SK-N-SH (cell line): ENCODE measurements at places on chromosomes 1 and 21. TPM values are rescaled to one million over a fixed set of nuclear protein-coding genes. Genes with fewer than 3 reads are reported as not detected.

GRCh38 chr1:7366955-7367665 is 404.0 kb upstream of the VAMP3 start:
- H3K4me3 ChIP-seq, result no peak overlapping the region
- no peak for DNase-seq
- no peaks in the 10 kb centered on the region for H3K36me3 ChIP-seq
- peaks cover 3% of the 10 kb centered on the region; the same call in 1 of the 2 replicates for H3K4me1 ChIP-seq
- no peak overlapping the region for H3K27ac ChIP-seq
- no peaks in the 10 kb centered on the region for H3K27me3 ChIP-seq

Gene WNT3A
- not detected in 2 replicates for polyA plus RNA-seq

DNA sequence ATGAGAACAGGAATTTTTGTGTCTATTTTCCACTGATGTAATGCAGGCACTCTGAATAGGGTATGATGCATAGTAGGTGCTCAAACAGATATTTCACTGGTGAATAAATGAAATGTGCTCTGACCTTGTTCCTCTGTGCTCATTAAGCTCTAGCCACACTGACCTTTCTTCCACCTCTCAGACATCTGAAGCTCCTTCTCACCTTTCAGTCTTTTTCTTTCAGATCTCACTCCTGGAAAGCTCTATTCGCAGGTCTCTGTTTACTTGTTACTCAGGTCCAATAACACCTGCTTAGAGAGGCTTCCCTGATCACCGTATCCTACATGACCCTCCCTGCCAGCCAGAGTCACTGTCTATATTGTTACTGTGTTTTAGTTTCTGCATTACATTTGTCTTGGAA is 59.2 kb upstream of the IVNS1ABP start:
- H3K27ac ChIP-seq, result no peak overlapping the region; the same call in 1 of the 2 replicates
- no peak overlapping the region for H3K4me3 ChIP-seq
- DNase-seq, result no peak

- DNase-seq, result no peak
- no peaks in the 10 kb centered on the region for H3K27me3 ChIP-seq
Measured at GRCh38 chr1:219717536-219717935, 104.6 kb upstream of the ZC3H11B start.

Gene MYCL
- 0.48 and 0.57 TPM in 2 replicates for polyA plus RNA-seq
